ENCODE measurements at places on chromosomes 13 and 19. TPM values are rescaled to one million over a fixed set of nuclear protein-coding genes. Genes with fewer than 3 reads are reported as not detected.
A peak's percentile ranks its signal among the peaks of the same experiment; 100 is the strongest.

Gene MEIOSIN
- total RNA-seq = not detected

GRCh38 chr13:108315273-108315672 is 45.8 kb downstream of the TNFSF13B start:
- H3K27ac ChIP-seq = no peak overlapping the region
- H3K36me3 ChIP-seq = no peaks in the 10 kb centered on the region
- DNase-seq = no peak
- no peaks in the 10 kb centered on the region for H3K4me1 ChIP-seq
- no peaks in the 10 kb centered on the region for H3K27me3 ChIP-seq

DNA sequence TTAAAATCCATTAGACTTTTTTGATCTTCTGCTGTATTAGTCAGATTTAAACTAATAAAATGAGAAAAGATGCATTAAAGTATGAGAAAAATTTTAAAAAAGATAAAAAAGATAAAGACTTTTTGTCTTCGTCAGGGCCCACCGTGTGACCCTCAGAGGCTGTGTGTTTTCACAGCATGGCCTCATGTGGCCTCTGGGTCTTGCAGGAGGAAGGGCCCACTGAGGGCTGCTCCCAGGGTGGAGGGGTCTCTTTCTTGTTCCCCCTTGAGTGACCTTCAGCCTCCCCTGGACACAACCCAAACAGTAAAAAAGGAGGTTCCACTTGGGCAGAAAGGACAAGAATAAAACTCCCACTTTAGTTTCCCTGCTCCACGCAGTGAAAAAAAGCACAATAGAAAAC is 57.1 kb upstream of the RANBP3 start:
- H3K36me3 ChIP-seq = peaks cover 4% of the 10 kb centered on the region
- no peak overlapping the region for H3K4me3 ChIP-seq
- no peaks in the 10 kb centered on the region for H3K4me1 ChIP-seq
- no peak for DNase-seq
- H3K27ac ChIP-seq = no peak overlapping the region
- no peaks in the 10 kb centered on the region for H3K27me3 ChIP-seq

DNA sequence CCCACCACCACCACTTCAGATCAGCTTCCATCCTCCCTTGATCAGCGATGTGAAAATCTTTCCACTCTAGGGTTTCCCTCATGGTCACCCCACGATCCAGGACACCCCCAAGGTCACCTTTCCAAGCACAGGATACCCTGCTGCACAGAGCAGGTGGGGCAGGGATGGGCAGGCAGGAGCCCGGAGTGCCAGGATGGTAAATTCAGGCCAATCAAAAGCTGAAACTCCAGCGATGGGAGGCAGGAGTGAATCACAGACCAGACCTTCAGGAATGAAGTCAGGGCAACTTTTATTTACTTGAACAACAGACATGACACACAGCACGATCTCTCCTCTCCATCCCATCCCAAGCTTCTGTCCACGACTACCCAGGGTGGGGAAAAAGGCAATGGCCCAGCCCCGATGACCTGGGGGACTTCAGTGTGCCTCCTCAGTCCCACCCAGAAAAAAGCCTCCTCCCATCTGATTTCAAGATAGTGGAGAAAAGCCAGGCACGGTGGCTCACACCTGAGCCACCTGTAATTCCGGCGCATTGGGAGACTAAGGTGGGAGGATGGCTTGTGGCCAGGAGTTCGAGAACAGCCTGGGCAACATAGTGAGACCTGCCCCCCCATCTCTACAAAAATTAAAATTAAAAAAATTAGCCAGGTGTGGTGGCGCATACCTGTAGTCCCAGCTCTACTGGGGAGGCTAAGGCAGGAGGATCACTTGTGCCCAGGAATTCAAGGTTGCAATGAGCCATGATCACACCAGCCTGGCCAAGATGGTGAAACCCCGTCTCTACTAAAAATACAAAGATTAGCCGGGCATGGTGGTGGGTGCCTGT is 39.2 kb downstream of the ZSWIM4 start:
- peak overlapping the region; percentile 70 for H3K4me3 ChIP-seq
- H3K4me1 ChIP-seq = peaks cover 46% of the 10 kb centered on the region
- H3K27ac ChIP-seq = peak overlapping the region; percentile 85
- no peaks in the 10 kb centered on the region for H3K36me3 ChIP-seq

GRCh38 chr19:57052081-57052480 is 67.7 kb upstream of the USP29 start:
- H3K27ac ChIP-seq = no peak overlapping the region
- no peak overlapping the region for H3K4me3 ChIP-seq
- DNase-seq = no peak
- no peaks in the 10 kb centered on the region for H3K4me1 ChIP-seq
- no peaks in the 10 kb centered on the region for H3K27me3 ChIP-seq

GRCh38 chr13:109792416-109793059 is 6.2 kb upstream of the IRS2 start:
- H3K27me3 ChIP-seq = no peaks in the 10 kb centered on the region
- H3K36me3 ChIP-seq = no peaks in the 10 kb centered on the region
- no peak overlapping the region for H3K27ac ChIP-seq
- no peak overlapping the region for H3K4me3 ChIP-seq
- DNase-seq = no peak
- no peaks in the 10 kb centered on the region for H3K4me1 ChIP-seq
